ENCODE measurements at places on chromosomes 5 and 9.
A peak's percentile ranks its signal among the peaks of the same experiment; 100 is the strongest.

GRCh38 chr5:137566780-137567179, 67.7 kb upstream of the SPOCK1 start:
- no peak for DNase-seq

- DNase-seq, result no peak
These were observed 41.5 kb upstream of the LARP1 start for GRCh38 chr5:154713615-154714125.

- DNase-seq, result no peak
These were observed 79.6 kb downstream of the MYO10 start for GRCh38 chr5:16856531-16856930.

DNA sequence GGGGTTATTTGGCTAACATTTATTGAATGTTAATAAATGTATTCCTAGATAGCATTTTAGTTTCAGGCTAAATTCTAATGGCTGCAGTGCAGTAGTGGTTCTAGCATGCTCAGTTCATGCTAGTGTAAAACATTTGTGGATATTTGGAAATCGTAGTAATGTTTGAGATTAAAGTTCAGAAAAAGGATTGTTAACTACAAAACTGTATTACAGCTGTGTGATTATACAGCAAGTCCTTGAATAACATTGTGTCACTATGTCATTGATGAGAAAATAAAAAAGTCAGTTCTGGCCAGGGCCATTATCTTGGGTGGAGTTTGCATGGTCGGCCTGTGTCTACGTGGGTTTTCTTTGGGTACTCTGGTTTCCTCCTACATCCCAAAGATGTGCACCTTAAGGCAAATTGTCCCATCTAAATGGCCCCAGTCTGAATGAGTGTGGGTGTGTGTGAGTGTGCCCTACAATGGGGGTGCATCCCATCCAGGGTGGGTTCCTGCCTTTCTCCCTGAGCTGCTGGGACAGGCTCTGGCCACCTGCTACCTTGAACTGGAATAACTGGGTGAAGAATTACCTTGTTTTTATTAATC, 8.8 kb downstream of the ZSWIM6 start:
- no peak for DNase-seq

- no peak for DNase-seq
These were observed 34.3 kb downstream of the ARL15 start for GRCh38 chr5:54276048-54276447.

DNA sequence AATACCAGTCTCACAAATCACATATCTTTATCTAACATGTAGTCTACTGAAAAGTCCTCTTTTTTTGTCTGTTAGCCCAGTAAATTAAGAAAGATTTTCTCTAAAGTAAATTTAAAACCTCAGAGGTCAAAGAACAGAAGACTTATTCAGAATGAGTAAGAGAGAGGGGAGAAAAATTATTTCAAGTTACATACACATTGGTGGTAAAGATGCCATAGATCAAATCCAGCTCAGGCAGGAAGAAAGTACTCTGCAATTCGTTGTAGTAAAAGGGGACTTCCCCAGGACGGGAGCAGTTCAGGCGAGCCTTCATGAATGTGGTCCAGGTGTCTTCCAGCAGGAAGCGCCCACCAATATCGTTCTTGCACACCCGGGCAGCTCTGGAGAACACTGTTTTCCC, 344.1 kb downstream of the SEMA5A start:
- DNase-seq, result no peak

- no peak for DNase-seq
These were observed 74.5 kb downstream of the APTX start for GRCh38 chr9:32926911-32927310.

- DNase-seq, result no peak
These were observed 36.5 kb upstream of the LRRC14B start for GRCh38 chr5:154826-155225.

DNA sequence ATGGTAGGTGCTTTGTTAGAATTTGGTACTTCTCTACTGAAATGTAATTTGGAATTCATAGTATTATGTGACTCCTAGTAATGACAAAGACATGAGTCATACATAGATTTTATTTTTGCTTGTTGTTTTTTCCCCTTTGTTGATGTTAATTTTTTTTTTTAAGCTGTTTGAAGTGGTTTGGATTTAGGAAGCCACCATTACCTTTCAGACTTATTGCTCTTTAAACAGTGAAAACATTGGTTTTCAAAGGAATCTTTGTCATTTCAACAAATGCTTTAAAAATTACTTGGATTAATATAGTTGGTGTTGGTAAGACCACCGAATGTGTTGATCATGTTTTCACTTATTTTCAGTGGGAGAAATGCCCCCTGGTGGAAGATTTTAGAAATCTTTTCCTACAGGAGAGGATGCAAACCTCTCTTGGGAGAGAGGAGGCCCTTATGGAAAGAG, 170.1 kb upstream of the PITX1 start:
- DNase-seq, result no peak

DNA sequence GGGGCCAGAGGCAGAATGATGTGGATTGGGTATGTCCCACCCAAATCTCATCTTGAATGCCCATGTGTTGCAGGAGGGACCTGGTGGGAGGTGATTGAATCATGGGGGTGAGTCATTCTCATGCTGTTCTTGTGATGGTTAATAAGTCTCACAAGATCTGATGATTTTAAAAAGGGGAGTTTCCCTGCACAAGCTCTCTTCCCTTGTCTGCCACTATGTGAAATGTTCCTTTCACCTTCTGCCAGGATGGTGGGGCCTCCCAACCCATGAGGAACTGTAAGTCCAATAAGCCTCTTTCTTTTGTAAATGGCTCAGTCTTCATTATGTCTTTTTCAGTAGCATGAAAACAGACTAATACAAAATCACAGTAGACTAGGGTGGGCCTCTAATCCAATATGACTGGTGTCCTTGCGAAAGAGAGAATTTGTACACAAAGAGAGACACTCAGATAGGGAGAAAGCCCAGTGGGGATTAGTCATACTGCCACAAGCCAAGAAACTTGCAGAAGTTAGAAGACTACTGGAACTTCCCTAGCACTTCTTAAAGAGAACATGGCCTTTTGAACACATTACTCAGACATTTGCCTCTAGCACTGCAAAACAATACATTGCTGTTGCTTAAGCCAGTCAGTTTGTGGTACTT, 68.4 kb downstream of the ANXA1 start:
- DNase-seq, result peak; percentile 23

DNA sequence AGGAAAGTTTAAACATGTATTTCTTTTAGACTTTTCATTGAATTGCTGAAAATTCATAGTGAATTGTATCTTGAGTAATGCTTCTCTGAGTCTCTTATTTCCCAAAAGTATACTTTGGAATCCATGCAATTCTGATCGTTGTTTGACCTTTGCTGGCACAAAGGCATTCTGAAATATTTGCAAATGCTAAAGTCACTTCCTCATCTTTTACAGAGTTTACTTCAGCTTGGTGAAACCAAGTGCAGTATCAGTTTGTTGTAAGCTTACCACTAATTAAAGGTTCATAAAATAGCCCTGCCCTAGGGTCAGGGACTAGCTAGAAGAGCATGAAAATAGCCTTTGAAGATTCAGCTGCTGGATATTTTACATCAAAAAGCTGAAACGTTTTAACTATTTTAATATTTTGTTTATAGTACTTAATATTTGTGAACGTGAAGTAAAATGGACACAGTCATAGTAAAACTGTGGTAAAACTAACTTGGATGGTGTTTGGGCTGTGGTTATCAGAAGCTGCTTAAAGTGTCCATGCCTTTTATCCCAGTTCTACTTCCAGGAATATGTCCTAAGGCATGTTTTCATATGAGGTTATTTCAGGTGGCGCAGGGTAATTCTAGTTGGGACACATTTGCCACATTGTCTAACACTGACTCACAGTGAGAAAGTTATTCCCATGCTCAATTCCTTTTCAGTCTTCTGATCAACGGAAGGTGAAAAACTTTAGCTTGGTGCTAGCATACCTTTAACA, 45.3 kb downstream of the SLC22A5 start:
- no peak for DNase-seq

GRCh38 chr5:4614088-4614487, 526.0 kb upstream of the ADAMTS16 start:
- DNase-seq, result no peak

GRCh38 chr9:125106285-125106893, 36.9 kb downstream of the SCAI start:
- DNase-seq, result peak; percentile 22

DNA sequence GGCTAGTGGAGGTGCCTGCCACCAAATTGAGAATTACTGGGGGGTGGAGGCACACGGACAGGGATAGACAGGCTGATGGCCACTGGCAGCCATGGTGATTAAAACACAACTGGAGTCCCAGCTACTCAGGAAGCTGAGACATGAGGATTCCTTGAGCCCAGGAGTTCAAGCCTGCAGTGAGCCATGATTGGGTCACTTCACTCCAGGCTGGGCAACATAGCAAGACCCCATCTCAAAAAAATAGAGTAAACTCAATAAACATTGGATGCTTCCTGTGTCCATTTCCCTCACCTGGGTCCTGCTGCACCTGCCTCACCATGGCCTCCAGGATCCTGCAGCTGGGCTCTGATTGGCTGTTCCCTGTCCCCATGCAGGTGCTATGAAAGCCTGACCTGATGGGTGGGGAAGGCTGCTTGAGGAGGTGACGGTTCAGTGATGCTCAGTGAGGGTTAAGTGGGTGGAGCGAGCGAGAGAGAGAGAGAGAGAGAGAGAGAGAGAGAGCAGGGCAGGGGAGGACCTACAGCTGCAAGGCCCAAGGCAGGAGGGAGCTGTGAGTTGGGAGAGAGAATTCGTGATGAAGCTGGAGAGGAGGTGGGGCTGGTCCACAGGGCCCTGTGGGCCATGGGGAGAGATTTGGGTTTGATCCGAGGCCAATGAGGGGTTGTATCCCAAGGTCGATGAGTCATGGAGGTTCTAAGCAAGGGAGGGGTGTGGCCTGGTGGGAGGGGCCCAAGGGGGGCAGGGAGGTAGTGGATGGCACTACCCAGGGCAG, 36.7 kb upstream of the FUBP3 start:
- DNase-seq, result no peak

DNA sequence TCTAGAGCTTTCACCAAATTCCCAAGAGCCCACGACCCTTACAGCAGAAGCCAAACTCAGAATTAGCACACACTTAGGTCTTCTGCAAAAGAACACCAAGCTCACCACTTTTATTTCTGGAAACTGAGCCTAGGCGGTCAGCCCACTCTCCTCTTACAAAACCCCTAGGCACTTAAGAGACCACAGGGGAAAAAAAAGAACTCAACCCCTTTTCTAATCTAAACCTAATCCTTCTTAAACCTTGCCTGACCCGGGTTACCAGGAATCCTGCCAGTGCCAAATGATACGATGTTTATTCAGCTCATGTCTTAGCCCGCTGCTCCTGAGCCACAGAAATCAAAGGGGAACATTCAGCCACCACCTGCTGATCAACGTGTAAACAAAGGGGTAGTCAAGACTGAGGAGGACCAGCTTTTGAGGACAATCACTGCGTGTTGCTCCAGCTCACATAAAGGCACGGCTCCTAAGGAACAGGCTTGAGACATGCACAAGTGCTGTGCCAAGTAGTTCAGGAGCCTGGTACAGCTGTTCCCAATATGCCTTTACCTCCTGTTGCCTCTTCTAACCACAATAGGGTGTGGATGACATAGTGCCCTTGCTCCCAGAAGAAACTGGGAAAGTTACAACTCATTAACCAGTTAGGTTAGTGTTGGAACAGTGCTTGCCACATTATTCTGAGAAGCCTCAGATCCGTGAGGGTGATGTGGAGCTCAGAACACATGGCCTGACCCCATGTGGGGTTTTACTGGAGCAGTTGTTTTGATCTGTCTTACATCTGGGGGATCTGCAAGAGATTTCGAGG, 49.3 kb downstream of the ZFAND5 start:
- DNase-seq, result peak; percentile 34

GRCh38 chr5:124337996-124338395, 408.4 kb downstream of the ZNF608 start:
- DNase-seq, result no peak

DNA sequence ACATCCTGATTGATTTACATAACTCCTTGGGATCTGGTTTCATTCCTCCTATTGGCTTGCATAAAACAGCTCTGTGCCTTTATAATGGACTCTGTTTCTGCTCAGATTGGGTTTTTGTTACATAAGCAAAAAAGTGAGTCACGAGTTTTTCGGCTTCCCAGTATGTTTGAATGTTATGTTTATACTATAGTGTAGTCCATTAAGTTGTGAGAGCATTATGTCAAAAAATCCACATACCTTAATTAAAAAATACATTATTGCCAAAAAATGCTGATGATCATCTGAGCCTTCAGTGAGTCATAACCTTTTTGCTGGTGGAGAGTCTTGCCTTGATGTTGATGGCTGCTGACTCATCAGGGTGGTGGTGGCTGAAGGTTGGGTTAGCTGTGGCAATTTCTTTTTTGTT, 144.6 kb downstream of the CCDC171 start:
- DNase-seq, result peak; percentile 48

GRCh38 chr5:145976431-145977155, 40.2 kb downstream of the SH3RF2 start:
- DNase-seq, result no peak

DNA sequence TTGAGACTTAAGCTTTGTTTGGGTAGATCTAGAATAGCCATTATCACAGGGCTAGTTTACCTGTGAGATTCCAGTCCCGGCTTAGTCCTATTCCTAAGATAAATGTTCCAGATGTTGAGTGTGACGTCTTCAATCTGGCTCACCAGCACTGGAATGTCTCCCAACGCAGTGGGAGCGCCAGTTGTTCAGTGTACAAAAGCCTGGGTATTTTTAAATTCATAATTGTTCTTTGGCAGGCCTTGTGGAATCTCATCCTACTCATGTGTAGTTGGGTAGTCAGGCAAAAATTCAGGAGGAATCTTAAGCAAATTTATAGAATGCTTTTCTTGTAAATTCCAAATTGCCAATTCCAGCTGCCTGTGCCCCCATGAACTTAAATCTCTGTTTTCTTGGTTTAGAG, 272.6 kb upstream of the KCNN2 start:
- DNase-seq, result no peak

DNA sequence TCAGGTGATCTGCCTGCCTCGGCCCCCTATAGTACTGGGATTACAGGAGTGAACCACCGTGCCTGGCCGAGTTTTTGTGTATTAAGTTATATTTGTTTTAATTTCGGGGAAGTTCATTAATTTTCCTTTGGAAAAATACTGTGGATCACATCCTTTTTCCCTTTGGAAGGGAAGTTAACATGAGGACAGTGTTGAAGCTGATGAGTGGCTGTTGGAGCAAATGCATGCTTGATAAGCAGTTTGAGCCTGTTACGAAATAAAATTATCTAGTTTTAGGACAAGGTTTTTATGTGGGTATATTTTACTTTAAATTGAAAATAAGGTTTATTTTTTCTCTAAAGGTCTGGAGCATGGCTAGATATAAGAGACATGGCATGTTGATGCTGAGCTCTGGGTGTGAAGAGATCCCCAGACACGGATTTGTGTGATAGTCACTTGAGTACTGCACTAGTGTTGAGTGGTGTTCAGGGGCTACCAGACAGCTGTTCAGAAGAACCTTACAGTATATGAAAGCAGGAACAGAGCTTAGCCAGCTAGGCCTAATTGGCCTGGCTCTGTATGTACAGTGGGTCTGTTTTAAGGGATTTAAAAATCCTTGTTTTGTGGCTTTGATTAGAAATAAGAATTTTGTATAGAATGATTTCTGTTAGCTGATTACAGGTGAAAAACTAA, 17.4 kb downstream of the LMNB1 start:
- no peak for DNase-seq

DNA sequence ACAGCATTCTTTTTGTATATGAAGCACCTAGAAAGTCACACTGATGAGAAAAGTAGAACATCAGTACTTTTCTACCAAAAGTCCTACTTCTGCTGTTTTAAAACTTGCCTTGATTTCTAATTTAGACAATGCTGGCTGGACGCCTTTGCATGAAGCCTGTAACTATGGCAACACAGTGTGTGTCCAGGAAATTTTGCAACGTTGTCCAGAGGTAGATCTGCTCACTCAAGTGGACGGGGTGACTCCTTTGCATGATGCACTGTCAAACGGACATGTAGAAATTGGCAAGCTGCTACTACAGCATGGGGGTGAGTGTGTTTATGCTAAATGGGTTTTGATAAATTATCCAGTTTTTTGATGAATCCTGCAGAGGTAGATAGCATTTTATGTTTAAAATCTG, 73.5 kb downstream of the SLF1 start:
- DNase-seq, result no peak

All from AG08396 (cell line).